A172 (cell line): ENCODE measurements at places on chromosomes 2 and 18.

- DNase-seq: no peak
Measured at GRCh38 chr2:222976521-222977061, 75.4 kb upstream of the KCNE4 start.

- DNase-seq: no peak
Measured at GRCh38 chr2:38296197-38296780, 80.8 kb downstream of the ATL2 start.

DNA sequence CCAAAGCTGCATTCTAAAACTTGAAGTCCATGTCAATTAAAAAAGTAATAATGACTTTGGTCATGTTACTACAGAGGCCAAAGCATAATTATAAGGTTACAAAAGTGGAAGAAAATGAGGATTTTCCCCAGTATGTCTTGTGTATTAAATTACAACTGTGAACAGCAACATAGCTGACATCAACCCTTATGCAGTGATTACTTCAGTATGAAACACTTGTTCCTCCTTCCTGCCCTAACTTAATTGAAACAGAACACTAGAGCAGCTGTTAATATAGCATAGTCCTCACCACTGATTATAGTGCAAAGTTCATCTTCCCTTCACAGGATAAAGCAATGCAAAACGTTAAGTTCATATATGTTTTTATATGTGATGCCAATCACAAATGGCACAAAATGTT is 29.9 kb downstream of the EPB41L3 start:
- DNase-seq: no peak

DNA sequence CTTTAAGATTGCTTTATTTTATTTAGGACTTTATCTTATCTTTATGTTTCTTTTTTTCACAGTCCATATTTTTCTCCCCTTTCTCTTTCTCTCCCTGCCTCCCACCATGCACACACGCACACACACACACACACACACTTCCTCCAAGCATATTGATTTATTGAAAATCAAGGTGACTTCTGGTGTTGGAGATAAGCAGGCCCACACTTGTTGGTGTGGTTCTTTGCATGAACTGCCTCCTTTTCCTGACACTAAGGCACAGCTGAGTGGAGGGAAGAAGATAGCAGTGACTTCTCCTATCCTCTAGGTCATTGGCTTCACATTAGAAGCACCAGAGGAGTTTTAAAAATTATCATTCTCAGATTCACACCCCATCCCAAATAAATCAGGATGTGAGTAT is 18.0 kb downstream of the TBR1 start:
- DNase-seq: no peak

DNA sequence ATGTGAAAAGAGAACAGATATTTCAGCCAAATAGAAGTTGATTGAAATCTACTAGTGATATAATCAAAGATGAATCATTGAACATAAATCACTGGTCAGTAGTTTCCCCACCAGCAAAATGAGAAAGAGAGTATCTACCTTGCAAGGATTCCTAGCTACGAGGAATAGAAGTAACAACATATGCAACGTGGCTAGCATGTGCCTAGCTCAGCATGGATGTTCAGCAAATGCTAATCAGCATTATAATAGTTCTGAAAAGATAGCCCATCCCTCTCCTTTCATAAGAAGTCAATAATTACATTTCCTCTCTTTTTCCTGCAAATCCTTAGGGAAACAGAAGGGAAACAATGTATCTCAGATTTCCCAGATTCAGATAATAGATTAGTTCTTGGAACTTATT is 417.2 kb downstream of the SATB2 start:
- no peak for DNase-seq

GRCh38 chr2:175935289-175936181 is 66.5 kb downstream of the LNPK start:
- DNase-seq: no peak

DNA sequence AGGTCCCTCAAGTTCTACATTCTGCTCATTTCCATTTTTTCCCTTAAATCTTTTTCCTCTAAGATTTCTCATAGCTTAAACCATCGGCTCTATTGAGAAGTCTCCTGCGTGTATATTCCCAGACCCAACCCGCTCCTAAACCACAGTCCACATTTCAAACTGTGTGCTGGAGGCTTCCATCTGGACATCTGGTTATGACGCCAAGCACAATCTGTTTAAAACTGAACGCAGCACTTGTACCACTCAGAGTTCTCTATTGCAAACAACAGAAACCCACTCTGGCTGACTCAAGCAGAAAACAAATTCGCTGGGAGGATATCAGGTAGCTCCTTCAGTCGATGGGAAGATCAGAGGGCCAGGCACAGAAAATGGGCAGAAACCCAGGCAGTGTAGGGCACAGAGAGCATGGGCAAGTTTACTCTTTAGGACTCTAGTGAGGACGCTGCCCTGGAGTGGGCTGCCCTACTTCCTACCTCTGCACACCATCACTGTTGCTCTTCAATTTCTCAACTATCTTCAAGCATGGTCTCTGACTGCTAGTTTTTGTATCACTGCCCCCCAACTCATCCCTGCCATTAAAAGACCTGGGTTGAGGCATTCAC is 5.6 kb upstream of the EML4 start:
- DNase-seq: no peak

DNA sequence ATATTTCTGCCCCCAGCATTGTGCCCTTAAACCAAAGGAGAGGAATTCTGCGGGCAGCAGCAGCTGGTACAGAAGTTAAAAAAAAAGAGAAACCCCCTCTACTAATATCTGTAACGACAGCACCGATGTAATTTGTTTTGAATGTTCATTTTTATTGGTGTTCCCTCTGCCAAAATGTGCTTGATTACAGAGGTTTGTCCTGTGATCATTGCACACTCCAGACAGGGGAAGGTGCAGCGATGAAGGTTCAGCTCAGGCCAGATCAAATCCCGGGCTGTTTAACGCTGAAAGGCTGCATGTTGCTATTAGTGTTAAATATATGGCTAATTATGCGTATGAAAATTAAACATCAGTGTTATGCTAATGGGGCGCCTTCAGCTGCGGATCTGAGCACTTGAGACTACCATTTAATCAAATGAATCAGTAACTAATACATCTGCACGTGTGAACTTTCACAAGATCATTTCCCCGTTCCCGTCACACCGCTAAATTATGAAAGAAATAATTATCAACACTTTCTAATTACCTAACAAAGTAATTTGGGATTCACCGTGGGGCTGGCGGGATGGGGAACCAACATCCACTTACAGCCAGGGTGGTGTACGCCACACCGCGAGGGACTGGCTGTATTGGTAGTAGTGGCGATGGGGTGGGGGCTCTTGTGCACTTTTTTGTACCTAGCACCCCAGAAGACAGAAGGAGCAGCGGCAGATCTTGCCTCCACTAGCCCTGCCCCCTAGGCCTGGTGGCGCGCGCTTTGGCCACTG is 1.5 kb upstream of the DLX1 start:
- no peak for DNase-seq

DNA sequence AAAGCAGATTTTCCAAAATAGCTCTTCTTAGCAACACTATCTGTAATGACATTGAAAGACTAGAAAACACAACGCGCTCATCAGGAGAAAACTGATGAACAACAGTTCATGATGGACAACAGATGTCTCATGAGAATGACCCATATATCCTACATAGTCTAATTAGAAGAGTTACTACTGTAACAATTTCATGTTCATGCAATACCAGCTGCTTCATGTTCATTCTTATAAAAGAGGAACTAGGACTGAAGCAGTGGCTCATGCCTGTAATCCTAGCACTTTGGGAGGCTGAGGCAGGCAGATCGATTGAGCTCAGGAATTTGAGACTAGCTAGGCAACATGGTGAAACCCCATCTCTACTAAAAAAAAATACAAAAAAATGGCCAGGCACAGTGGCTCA is 22.7 kb downstream of the TRAPPC8 start:
- no peak for DNase-seq

DNA sequence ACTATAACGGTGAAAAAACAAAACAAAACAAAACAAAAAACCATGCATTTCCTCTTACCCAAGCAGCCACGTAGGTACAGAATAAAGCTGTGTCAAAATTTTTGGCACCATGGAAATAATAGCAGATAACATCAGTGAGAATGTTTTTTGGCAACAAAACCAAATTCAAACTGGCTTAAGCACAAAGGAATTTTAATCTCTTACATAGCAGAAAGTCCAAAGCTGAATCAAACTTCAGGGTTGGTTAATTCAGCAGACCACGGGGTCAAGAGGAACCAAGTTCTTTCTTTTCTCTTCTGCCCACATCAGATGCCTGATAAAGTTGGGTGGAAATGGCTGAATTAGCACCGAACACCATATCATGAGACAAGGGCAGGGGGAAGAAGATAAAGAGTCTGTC is 129.5 kb downstream of the PAX3 start:
- peak; percentile 34 for DNase-seq

DNA sequence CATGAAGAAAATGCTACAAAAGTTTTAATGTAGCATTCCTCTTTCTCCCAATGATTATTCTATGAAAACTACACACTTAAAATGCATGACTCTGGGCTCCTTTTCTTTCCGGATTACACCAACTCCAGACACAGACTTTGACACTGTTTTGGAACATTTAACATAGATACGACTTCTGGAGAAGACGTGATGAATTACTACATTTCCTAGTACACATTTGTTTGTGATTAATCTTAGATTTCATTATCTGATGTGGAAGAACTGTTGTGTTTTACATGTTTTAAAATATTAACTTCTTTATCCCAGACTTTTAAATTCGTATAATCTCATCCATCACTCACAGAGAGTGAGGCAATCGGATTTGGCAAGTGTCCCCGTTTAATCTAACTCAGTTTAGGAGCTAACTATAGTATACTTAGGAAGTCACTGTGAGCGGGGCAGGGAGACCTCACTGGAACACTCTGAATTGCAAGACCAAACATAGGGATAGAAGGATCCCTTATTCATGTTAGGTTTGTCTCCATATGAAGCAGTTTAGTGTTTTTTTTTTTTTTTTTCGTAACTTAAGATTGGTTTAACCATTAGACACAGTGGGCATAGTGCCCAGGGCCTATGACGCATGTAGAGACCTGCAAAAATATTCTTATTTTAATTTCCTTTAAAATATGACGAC is 66.7 kb downstream of the PDE1A start:
- no peak for DNase-seq

DNA sequence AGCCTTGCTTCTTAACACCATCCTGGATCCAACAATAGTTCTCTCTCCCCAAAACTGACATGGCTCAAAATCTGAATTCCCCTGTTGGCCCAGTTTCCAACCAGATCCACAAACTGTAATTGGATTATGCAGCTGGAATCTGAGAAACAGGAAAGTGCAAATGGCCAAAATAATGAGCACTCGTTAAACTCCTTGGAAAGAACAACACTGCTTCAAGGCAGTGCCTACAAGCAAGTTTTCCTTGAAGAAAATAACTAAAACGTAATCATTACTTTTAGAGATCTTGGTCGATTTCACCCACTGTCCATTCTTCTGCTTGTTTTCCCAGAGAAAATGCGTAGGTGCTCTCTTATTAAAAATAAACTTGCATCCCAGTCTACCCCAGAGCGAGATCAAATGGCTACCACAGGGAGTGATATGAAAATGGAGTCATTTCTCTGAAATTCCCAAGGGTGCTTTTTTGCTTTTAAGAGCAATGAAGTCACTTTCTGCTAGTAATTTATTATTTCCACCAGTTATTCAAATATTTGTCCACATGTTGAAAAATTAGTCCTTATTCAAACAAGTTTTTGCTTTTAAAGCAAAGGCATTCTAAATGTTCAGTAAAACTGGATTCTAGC is 264.2 kb downstream of the C1D start:
- no peak for DNase-seq
